CD4-positive, alpha-beta T cell treated with Interleukin-12 subunit alpha and Interleukin-12 subunit beta, for 1 hour (primary cell): ENCODE measurements at places on chromosomes 6 and 20.

- DNase-seq: no peak
Measured at GRCh38 chr6:7175462-7175861, 67.7 kb downstream of the RREB1 start.

- DNase-seq: no peak
Measured at GRCh38 chr6:163148451-163149278, 265.9 kb upstream of the QKI start.

- DNase-seq: no peak
Measured at GRCh38 chr20:63709149-63709527, 1.3 kb downstream of the ZGPAT start.

DNA sequence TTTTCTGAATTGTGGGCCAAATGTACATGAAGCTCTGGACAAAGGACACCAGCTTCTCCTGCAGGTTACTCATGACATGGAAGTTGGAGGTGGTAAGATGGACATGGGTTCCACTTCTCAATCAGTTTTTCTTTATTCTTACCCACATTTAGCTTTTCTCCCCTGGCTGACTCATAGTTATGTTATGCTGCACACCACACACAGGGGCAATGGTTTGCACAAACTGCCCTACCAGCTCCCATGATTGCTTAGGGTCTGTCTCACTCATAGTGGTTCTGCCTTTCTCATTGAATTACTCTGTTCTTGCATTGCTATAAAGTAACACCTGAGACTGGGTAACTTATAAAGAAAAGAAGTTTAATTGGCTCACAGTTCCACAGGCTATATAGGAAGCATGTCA is 4.5 kb upstream of the CD109 start:
- DNase-seq: no peak

DNA sequence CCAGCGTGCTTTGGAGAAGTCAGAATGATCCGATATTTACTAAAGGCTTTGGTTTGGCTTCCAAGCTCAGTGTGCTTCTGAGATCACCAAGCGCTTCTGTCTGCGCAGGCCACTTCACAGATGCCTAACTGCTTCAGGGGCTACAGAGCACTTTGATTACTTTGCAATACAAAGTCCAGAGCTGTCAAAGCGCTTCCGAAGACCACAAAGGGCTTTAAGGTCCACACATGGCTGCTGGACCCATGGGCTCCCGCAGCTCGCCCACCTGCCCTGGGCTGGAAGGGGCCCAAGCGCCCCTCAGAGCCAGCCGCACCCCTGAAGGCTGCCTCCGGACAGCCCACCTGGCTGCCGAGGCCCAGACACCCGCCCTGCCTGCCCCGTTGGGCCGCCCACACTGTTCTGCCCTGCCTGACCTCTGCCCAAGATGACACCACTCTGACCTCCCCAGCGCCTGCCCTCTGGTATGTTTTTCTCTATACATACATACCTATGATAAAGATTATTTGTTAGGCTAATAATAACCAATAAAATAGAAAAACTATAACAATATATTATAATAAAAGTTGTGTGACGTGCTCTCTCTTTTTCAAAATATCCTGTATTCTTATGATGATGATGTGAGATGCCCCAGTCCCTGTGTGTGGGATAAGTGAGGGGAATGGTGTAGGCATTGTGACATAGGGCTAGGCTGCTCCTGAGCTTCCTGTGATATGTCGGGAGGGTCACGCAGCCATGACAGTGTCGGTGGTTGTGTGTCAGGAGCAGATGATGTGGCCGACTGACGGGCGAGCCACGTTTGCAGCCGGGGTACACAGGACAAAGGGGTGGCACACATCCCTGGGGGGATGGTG is 22.6 kb downstream of the DYNLT1 start:
- DNase-seq: no peak

DNA sequence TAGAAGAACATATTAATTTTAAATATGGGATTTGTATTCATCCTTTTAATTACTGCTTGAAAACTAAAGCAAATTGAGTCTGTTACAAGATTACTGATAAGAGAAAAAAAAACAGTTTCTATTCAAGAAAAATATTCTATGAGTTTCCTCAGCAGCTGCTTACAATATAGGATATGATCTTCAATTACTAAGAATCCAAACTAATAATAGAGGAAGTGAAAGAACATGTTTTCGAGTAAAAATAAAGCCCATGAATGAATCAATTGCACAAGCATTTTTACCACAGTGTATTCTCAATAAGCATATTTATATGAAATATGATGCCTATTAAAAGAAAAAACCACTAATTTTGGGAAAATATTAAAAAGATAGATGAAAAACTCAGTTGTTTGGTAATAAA is 63.4 kb downstream of the AHI1 start:
- no peak for DNase-seq

DNA sequence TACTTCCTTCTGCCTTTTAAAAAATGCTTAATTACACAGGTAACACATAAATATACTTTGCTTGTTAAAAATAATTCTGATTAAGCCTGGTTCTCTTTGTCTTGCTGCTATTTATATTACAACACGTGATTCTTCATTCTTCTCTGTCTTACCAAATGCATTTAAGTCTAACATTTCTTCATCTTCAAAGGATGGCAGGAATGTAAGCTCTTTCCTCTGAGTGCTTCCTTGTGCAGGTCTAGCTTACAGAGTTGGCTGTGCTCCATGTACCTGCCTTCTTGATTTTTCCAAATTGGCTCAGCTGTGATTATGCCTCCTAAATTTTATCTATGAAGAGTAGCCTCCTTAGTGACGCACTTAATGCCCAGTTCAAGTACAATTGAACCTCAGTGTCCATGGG is 44.4 kb downstream of the RNF144B start:
- DNase-seq: no peak

GRCh38 chr6:132604635-132605152 is 15.2 kb upstream of the TAAR5 start:
- DNase-seq: no peak

- DNase-seq: no peak
Measured at GRCh38 chr20:39163993-39164392, 201.8 kb downstream of the DHX35 start.

GRCh38 chr6:81609736-81610135 is 142.7 kb downstream of the TENT5A start:
- no peak for DNase-seq

GRCh38 chr20:37774156-37774555 is 80.3 kb downstream of the CTNNBL1 start:
- DNase-seq: no peak

DNA sequence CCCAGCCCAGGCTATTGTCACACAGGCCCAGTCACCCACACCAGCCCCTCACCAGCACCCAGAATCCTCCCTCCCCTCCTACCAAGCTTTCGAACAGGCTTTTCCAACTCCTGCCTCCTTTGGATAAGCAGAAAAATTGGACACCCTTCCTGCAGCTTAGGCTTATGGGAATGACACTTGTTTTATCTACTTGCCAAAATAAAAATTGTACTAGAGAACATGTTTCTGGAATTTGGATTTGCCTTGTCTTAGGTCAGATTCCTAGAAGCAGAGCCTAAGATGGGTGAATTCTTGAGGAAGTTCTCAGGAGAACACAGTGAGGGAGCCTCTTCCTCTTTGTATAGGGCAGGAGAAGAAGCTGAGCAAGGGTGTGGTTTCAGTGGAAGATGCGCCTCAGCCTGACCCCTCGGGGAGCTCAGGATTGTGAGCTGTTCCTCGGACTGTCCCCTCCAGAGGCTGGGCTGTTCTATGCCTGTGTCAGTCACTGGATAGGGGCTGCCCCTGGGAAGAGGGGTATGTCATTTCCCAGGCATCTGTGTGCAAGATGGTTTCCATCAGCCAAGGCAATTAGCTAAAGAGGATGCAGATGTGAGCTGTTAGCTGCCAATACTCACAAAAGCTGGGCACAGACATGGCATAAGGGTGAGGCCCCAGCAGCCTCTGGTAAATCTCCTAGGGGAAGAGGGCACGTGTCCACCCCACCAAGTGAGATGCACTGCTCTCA is 33.9 kb downstream of the ITPR3 start:
- DNase-seq: no peak

- DNase-seq: no peak
Measured at GRCh38 chr6:111171577-111172400, 84.5 kb downstream of the SLC16A10 start.

GRCh38 chr6:27726619-27727023 is 185.6 kb downstream of the OR2B2 start:
- no peak for DNase-seq

- no peak for DNase-seq
Measured at GRCh38 chr6:146871611-146872425, 273.0 kb downstream of the ADGB start.

DNA sequence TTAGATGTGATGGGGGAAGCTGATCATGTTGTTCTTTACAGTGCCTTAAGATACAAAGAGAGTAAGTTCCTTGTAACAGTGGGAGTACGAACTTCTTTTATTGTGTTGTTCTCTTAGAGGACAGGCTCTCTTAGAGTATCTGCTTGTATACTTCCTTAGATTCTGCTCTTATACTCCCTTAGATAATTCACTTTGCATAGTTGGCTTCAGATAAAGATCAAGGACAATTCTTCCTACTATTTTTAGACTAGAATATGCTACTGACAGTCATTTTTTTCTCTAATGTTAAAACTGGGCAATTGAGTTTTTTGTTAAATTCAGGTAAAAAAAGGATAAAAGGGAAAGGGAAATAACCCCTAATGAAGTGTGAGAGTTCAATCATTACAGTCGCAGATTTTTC is 138.7 kb downstream of the MYB start:
- no peak for DNase-seq

DNA sequence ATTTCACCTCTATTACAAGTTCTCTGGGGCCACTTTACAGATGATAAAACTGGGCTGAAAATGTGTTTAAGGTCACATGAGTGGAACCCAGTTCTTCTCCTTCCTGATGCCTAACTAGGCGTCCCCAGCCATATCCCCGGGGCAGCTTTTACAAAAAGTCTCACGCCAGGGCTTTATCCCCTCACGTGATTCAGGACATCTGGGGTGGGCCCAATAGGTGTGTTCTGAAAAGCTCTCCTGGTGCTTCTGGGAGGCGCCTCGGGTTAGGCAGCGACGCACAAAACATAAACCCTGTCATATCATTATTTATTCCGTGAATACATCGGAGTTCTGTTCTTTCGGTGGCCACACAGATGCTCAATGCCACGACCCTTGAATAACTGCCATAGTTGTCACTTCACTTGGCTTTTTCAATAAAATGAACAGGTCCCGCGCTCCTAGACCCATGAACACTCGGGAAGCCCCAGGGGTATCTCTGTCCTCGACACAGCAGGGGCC is 32.1 kb downstream of the SF3B5 start:
- DNase-seq: no peak

GRCh38 chr6:3987053-3987452 is 91.9 kb downstream of the FAM217A start:
- DNase-seq: no peak
